ENCODE measurements at places on chromosomes 5 and 9.

GRCh38 chr5:41508186-41508585 is 2.2 kb downstream of the PLCXD3 start:
- no peak for DNase-seq

DNA sequence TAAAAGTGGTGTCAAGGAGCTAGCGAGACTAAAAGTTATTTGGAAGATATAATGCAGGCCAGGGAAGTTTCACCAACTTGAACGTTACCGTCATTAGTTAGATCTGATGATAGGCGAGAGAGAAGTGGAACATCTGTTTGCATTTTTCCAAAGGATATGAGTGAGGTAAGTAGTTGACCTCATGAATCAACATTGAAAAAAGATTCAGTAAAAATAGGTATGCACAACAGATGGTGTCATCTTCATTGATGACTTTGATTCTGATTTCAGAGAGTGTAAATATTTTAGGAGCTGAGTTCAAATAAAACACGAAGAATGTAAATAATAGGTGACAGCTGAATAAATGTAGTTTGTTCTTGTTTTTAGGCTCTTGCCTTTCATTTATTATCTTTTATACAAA is 998.9 kb upstream of the CDH6 start:
- no peak for DNase-seq

GRCh38 chr9:74006935-74007334 is 490.2 kb upstream of the RORB start:
- DNase-seq, result no peak

GRCh38 chr5:38585816-38586215 is 29.4 kb upstream of the LIFR start:
- no peak for DNase-seq

DNA sequence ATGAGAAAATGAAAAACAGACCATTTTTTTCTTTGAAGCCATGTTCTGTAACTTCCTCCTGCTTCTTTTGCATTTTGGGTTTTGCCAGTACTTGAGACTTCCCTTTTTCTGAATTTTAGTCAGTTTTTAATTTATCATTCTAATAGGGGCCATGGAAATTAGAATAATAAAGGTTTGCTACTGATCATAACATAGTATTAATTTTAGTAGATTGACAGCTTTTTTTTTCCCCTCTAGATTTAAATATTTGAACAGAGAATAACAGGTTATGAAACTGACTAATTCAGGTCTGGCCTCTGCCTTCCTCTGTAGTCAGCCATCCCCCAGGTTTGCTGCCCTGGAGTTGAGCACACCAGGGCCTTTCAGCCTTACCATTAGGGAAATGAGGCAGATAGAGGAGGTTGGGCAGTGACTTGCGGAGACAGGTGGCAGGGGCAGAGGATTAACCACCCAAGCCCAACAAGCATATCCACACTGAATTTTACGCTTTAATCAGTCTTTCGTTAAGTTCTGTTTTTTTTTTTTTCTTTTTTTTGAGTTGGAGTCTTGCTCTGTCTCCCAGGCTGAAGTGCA is 80.1 kb upstream of the TNFAIP8 start:
- DNase-seq, result no peak

GRCh38 chr5:180791611-180792213 is 10.9 kb downstream of the MGAT1 start:
- no peak for DNase-seq

- DNase-seq, result no peak
These were observed 789 bp downstream of the ACER2 start for GRCh38 chr9:19409401-19410194.

DNA sequence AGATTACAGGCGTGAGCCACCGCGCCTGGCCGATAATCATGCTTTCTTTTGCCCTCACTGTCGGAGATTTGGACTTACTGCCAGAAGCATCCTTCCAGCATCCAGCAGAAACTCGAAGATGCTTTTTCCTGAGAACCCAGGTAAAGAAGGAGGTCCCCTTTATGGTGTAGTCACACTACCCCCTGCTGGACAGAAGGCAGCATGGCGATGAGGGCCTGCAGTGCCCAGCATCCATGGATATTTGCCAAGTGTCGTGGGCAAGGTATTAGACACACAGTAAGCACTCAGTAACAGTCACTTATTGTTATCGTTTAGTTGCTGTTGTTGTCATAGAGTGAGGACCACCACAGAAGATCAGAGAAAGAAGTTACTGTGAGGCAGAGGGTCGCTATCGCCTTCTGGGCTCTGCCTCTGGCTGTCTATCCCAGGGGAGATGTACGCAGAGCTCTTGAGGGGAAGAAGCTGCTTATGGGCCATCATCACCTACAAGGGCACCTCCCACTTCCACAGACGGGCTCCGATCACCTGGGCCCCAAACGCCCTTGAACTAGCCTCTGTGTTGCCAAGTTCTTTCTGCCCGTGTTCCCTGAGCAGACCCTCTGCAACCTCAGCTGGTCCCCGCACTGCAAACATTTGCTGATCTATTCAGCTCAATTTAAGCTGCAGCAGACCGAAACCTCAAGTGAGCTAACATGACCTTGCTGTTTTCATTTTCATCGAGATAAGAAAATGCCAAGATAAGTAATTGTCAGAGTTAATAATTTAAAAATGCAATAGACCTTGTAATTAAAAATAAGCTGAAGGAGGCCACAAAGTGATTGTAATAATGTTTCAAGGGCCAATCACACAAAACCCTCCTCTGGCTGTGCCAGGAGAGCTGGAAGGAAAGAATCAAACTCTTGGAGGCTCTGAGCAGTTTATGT is 23.9 kb downstream of the C5orf15 start:
- peak; percentile 12 for DNase-seq

Data from activated naive CD8-positive, alpha-beta T cell treated with anti-CD3 and anti-CD28 coated beads, Interleukin-2, amount 50 U/mL, for 16 hours (primary cell).